ENCODE measurements at places on chromosomes 11 and 22.

DNA sequence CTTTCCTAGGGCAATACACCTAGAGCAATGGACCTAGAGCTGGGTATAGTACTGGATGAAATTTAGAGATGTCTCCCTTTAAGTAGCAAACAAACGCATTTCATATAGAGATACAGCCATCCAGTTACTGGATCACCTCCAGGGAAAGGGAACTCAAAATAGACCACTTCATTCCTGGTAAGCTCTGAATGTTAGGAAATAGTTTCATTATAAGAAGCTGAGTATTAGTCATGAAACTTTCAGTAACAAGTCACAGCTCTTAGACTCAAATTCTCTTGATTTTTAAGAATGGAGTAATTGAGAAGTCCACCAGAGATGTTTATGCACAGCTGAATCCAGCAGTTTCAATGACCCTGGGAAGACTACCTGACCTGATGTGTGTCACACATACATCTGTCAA lies 221.9 kb downstream of the FAM76B start:
- DNase-seq = no peak

DNA sequence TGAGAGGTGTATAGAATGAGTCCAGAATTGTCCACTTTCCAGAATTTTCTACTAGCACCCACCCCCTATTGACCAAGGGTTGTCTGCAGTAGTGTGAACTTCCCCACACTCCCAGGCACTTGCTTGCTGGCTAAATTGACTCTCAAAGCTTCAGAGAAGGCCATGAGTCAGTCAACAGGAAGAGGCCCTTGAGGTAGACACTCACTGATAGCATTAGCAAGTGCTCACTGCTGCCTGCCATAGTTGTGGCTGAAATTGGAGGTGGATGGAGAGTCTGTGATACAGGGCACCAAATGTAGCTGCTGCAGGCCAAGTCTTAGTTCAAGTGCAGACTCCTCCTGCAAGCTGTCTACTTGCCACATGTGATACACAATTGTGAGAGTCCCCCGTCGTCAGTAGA lies 156.8 kb downstream of the SPON1 start:
- DNase-seq = no peak

DNA sequence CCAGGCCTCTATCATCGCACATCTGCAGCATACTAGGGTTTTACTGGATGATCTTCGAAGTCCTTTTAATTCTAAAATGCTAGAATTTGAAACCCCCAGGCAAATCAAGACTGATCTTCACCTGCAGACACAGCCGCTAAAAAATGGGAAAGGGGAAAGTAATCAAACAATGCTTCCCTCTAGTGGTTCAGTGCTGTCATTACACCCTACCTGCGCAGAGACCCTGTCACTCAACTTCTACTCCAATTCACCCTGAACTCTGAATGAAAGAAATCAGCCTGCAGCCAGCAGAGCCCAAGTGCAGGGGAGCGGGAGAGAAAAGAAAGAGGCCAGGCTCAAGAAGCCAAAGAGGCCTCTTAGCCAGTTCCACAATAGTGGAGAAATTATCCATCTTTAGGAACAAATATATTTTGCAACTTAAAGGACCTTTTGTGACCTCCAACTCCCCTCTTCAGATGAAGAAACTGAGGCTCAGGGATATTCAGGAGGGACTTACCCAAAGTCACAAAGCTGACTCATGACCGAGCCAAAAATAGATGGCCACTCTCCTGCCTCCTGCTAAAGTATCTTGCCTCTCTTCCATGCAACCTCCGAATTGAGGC lies 33.0 kb downstream of the SERGEF start:
- DNase-seq = peak; percentile 4

DNA sequence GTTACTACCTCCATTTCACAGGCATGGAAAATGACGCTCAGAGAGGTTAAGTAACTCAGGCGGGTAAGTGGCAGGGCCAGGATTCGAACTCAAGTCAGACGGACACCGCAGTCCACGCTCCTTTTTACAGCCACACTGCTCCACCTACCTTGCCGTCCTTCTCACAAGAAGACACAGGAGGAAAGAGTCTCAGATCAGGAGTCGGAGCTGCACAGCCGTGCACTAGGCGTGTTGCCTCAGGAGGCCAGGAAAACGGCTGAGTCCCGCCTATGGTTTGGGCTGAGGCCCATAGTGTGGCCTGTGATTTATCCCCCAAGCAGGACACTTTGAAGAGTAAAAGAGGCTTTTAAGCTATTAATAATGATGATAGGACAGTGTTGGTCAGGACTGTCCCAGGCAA lies 44.7 kb upstream of the CD5 start:
- DNase-seq = no peak

DNA sequence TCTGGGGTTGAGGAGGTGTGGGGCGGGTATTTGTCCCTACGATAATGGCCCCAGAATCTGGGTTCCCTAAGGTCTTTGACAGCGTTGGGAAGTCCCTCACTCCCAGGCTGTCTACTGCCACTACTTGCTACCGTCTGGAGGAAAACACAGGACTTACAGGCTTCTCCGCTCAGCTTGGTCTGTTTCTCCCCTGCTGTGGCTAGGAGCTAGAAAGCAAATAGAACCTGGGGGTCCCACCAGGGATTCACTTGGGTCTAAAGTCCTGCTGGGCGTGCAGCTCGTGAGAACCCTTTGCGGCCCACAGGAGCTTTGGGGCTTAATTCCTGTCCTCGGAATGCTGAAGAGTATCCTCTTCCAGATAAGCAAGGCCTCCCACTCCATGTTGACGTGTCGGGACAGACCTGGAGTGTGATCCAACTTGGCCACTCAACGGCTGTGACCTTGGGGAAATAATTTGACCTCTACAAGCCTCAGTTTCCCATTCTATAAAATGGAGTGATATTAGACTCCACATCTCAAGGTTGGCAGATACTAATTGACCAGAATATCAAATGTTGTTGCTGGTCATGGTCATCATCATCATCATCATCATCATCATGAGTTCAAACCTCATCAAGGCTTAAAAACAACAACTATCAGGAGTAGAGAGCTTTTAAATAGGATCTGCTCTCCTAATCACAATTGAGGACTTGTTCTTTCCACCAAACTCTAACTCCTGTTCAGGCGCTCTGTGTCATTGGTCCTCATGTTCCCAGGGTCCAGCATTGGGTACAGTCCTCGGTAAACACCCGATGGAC lies 1.7 kb upstream of the MYBPC3 start:
- no peak for DNase-seq

DNA sequence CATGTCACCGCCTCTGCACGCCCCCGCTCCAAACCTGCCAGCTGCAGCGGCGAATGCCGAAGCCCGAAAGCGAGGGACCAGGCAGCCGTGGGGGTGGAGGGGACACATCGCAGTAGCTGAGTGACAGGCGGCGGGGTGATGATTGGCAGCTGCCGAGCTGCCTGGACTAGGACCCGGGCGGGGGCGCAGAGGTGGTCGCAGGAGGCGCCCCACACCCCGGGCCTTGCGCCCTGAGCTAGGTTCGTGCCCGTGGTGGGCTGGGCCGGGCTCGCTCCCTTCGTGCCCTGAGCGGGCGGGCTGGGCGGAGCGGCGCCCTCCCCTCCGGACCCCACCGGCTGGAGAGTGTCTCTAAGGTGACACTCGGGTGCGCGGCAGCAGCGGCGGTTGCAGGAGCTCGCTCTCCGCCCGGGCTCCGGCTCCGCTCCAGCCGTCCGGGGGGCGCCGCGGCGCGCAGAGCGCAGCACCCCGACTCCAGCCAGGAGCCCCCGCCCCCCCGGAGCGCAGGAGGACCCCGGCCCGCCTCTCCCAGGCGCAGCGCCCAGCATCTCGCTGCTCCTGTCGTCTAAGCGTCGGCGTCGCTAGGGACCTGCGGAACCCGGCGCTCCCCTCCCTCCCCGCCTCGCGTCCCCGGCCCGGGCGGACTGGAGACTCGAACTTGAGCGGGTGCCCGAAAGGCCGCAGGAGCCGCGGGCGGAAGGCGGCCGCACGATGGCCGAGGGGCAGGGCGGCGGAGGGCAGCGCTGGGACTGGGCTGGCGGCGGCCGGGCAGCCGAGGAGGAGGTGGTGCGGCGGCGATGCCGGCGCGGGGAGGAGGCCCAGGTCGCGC lies 14.5 kb upstream of the DGKZ start:
- DNase-seq = no peak

DNA sequence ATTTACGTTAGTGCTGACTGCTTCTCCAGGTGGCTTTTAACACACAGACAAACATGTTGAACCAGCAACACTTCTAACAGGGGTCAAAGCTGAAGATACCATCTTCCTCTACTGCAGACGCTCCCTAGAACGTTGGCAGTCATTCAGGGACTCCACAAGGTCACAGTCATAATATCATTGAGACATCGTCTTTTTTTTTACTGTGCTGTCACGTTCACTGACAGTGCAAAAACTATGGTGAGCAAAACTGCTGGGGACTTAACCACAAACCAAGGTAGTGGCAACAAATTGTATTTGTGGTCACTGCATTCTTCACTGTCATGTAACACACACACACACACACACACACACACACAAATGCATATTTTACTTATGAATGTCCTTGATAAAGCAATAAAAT lies 244.9 kb downstream of the CASP12 start:
- no peak for DNase-seq

- no peak for DNase-seq
Measured at GRCh38 chr22:41929418-41929810, 2.8 kb upstream of the TNFRSF13C start.

DNA sequence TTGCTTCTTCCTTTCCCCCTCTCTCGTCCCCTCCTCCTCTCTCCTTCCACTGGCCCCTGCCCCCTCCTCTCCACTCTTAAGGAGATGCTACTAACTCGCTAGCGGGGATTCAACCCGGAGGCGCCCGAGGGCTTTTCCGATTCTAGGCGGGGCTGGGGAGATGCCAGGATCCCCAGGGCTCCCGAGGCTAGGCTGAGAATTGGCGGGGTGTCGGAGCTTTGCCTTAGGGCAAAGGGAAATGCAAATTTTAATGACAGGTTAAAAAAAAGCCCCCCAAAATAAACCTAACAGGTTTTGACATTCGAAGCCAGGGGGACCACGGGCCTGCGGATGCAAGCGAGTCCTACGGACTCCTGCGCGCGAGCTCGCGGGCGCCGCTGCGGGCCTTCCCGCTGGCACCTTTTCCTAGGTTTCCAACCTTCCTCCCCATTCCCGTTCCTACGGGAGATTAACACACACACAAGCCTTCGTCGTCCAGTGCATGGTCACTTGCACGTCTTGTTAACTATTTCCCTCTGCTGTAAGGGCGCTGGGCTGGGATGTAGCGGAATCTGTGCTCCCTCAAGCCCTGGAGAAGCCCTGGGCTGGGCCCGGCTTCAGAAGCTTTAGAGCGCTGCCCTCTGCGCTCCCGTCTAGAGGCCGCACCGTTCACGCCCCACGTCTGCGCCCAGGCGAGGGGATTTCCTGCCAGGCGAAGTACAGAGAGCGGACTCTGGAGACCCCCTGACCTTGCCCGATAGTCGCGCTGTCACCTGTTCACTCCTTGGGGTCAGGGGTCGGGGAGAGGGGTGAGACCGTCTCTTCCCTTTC lies 729 bp upstream of the ALX4 start:
- DNase-seq = no peak

DNA sequence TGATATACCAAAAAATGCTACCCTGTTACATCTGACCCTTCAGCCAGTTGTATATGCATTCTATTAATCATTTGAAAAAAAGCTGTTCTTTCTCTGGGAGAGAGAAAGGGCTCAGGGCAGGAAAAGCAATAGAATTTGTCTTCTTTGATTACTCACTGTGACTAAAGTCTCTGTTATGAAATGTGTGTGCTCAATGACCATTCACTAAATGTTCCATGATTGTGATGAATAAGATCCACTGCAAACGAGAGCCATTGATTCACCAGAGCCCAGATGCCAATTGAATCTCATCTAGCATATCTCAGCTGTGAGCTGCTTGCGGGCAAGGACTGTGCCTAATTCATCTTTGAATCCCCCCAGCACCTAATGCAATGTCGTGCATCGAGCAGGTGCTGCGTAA lies 184.3 kb downstream of the OPCML start:
- no peak for DNase-seq

- DNase-seq = no peak
Measured at GRCh38 chr11:128963744-128964325, 21.2 kb upstream of the TP53AIP1 start.

DNA sequence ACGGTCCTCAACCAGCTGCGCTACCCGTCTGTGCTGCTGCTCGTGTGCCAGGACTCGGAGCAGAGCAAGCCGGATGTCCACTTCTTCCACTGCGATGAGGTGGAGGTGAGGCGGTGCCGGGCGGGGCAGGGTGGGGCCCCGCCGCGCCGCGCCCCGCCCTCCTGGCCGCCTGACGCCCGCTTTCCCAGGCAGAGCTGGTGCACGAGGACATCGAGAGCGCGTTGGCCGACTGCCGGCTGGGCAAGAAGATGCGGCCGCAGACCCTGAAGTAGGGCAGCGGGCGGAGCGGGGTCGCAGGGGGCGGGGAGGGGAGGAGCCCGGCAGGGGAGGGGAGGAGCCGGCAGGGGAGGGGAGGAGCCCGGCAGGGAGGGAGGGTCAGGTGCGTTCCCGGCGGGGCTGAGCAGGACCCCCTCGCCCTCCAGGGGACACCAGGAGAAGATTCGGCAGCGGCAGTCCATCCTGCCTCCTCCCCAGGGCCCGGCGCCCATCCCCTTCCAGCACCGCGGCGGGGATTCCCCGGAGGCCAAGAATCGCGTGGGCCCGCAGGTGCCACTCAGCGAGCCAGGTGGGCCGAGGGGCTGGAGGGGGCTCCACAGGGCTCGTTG lies 14.7 kb downstream of the EPS8L2 start:
- DNase-seq = no peak

DNA sequence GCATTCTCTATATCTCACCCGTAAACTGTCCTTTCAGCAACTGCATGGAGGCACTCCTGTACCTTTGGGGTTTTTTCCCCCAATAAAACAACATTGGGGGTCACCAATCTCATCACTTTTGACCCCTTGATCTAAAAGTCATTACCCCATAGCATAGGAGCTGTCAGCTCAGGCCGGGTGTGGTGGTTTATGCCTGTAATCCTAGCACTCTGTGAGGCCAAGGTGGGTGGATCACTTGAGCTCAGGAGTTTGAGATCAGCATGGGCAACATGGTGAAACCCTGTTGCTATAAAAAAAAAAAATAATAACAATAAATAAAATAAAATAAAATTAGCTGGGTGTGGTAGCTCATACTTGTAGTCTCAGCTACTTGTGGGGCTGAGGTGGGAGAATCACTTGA lies 17.1 kb upstream of the GDPD4 start:
- DNase-seq = no peak

GRCh38 chr11:3609416-3610265 lies 32.2 kb downstream of the ART5 start:
- DNase-seq = no peak

DNA sequence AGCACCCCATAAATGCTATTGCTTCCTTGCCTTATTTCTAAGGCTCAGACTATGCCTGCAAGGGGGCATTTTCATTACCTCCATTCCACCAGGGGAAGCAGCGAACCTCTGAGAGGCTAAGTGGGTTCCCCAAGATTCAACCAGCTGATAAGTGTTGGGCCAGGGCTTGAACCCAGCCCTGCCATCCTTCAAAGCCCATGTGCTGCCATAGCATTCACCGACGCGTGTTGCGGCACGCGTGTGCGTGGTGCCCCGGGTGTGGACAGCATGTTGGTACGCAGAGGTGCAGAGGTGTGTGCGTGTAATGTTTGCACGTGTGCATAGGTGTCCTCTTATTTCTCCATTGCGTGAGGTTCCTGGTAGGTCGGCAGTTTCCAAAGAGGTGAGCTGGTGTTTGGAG lies 66.0 kb upstream of the PPARA start:
- no peak for DNase-seq

GRCh38 chr11:27916541-27917100 lies 191.3 kb downstream of the KIF18A start:
- DNase-seq = no peak

GRCh38 chr22:44825310-44826150 lies 73.2 kb downstream of the ARHGAP8 start:
- no peak for DNase-seq
